ENCODE measurements at places on chromosomes 13 and 19.

GRCh38 chr13:38166116-38166515, 183.5 kb upstream of the UFM1 start:
- DNase-seq, result no peak

- DNase-seq, result no peak
Measured at GRCh38 chr13:99383511-99383921, 76.3 kb upstream of the GPR183 start.

GRCh38 chr13:111165241-111166010, 50.3 kb downstream of the ARHGEF7 start:
- DNase-seq, result no peak

- no peak for DNase-seq
Measured at GRCh38 chr19:42473686-42474085, 30.9 kb upstream of the CXCL17 start.

DNA sequence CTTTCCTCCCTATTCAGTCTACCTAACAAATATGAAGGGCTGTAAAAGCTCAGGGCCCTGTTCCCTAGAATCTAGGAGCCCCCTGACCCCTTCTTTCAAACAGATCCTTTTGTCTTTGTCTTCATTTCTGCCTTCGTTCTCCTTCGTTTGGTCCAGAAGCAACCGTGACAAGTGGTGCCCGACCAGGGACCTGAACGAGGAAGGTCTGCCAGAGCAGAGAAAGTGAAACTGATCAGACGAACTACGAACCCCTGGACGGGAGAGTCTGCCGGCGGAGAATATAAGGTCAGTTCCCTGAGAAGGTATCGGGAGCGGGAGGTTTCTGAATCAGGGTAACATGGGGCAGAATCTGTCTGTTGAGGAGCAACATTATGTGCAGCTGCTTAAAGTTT, 751 bp downstream of the ERVK3-1 start:
- no peak for DNase-seq

DNA sequence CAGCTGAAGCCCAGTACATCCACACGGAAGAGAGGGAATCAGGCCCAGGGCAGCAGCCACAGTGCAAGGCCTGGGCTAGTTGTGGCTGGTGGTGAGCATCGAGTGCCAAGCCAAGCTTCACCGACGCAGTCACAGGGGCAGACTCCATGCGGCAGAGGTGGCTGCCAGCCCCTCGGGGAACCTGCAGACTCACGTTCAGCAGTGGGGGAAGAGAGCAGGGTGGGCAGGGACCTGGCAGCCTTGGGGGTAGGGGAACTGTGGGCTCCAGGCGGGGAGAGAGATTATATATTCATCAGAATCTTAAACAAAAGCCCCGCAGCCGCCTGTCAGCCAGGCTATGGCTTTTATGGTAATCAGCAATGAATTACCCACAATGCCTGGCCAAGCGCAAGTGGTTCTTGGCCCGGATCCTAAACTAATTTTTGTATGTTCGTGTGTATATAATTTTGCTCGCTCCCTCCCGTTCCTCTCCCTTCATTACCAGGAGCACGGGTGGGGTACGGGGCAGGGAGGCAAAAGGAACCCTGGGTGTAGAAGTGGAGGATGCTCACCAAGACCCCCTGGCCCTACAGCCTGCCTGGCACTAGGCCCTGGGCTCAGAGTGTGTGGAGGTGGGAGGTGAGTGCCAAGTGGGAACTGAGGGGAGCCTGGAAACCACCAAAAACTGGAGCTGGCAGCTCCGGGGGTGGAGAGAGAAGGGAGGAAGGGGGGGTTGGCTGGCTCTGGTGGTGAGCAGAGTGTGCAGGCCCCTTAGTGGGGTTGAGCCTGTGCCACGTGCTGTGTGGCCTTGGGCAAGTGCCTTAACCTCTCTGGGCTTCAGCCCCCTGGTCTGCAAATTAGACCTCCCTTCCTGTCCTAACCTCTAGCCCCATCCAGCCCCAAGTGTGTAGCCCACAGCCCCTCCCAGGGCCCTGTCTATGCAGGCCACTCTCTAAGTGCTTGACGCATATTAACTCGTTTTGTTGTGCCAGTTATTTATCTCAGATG, 31.9 kb downstream of the PTPRS start:
- DNase-seq, result no peak

DNA sequence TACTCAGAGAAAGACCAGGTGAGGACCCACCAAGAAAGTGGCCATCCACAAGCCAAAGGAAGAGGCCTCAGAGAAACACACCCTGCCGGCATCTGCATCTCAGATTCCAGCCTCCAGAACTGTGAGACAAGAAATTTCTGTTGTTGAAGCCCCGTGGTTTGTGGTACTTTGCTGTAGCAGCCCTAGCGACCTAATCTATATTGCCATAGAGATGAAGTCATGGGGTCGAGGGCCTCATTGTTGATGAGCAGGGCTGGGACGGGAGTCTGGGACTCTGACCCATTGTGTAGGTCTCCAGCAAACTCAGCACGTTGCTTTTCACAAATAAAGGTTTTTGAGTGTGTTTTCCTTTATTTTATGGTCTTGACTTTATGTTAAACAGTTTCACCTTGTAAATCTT, 174.9 kb downstream of the TNFSF13B start:
- no peak for DNase-seq

GRCh38 chr19:52343548-52343947, 7.5 kb downstream of the ZNF610 start:
- no peak for DNase-seq

DNA sequence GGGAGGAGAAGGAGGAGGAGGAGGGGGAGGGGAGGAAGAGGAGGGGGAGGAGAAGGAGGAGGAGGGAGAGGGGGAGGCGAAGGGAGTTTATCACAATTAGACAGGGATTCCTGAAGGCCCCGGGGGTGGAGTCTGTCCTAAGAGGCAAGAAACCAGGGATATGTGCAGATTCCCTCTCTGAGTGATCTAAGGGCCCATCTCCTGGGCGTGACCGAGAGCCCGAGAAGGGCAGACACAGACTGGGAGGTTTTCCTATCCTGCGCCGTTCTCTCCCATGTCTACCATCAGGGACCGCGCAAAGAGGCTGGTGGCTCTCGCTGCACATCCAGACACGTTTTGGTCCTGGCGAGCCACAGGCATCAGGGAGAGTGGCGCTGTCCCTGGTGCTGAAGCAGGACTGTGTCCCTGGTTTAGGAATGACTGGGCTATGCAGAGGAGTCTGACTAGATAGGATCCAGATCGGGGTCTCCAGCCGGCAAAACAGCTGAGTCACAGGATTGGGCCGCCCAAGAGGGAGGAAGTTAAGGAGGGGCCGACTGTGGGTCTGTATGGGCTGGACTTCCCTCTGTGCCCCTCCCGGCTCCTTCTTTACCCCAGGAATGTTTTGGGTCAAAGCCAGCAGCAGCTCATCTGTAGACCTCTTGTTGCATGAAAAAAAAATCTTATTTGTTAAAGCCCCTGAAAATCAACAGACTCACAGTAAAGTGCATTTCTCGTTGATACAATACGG, 17.9 kb upstream of the ZNF175 start:
- no peak for DNase-seq

- DNase-seq, result no peak
Measured at GRCh38 chr13:31538067-31539042, 201.0 kb upstream of the RXFP2 start.

DNA sequence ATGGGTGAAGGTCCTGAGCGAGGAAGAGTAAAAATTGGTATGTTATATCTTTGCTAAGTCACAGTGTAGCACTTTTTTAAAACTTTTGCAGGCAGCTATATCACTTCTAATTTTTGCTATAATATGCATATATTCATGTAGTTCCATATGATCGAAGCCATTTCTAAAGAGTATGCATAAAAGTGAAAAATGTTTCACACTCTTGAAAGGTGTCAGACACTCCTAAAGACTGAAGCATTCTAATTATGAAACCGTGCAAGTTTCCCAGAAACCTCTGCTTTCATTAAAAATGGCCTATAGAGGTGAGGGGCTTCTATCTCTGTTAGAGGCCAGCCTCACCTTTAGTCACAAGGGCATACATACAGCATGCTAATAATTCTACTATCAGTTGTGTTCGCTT, 128.9 kb downstream of the CDK8 start:
- no peak for DNase-seq

GRCh38 chr19:49872245-49873128, 4.7 kb downstream of the AKT1S1 start:
- DNase-seq, result no peak

GRCh38 chr19:3983936-3984583, 1.2 kb downstream of the EEF2 start:
- no peak for DNase-seq

DNA sequence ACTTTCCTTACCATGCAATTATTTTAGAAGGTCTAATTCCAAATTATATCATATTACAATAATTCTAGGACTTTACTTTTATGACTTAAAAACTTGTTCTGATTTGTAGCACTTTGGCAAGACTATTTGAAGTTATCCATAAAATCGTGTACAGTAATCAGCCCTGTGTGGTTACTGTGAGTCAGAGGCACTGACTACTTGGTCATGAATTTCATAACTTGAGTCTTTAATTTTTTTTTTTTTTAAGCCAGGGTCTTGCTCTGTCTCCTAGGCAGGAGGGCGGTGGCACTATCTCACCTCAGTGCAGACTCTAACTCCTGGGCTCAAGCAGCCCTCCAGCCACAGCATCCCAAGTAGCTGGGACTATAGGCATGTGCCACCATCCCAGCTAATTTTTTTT, 1319.2 kb upstream of the SLC10A2 start:
- no peak for DNase-seq

GRCh38 chr13:91417660-91418325, 19.4 kb downstream of the GPC5 start:
- DNase-seq, result no peak

DNA sequence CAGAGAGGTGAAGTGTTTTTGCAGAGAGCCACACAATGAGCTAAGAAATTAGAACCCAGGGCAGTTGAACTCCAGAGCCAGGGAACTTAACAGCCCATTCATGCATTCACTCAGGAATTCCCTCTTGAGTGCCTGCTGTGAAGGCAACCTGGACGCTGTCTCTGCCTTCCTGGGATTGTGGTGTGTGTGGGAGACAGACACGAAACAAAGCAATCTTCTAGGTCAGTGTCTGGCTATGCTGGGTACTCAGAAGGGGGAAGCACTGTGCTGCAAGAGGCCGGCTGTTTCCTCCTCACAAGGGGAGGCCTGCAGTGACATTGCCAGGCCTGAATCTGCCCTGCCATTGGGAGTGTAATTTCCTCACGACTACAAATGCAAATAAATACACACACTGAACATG, 9.7 kb downstream of the BCKDHA start:
- no peak for DNase-seq

DNA sequence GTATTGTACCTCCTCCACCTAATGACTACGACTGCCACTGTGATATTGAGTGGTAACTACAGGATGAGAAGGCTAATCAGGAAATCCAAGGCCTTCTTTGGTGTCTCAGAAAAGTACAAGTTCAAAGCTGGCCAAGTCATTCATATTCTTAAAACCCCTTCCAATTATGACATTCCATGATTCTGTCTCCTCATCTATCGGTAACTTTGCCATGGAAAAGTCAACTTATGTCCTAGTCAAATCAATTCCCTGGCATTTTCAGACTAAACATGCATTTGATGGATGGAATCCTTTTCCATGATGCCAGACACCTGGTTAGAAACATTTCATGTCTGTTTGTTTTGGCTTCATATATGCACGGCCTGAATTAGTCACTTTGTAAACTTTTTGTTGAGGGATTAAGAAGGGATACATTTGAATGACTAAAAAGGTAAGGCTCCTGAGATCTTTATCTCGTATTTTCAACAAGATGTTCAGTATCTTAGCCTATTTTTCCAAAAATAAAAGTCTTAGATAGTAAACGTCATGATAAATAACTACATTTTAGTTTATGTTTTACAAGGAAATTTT, 186.5 kb downstream of the NHLRC3 start:
- DNase-seq, result no peak

DNA sequence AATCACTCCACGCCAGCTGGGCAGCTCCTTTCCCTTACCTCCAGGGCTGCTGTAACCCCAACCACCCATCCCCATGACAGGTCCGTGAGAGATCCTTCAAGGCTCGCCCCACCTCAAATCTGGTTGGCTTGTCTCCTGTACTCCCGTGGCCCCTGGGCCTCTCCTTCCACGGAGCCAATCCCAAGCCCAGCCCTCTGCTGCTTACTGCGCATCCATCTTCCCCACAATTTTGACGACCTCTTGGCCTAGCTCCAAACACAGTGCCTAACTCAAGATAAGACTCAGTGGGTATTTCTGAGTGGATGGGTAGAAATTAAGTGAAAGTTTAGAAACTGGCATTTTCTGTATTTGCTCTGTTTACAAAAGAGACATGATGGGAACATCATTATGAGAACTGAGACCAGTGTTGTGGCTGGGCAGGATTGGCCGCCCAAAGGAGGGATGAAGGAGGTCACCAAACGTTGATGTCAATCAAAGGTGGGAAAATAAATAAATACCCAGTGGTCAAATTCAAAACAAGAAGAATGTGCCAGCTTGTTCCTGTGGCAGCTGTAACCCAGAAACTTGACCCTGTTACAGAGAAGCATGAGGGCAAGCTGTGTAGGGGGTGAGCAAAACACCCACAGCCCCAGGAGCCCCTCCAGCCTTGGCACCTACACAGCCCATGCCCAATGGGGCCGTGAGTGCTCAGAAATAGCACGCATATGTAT, 162.2 kb downstream of the ABCC4 start:
- DNase-seq, result no peak

- no peak for DNase-seq
Measured at GRCh38 chr13:40109351-40109844, 453.9 kb downstream of the COG6 start.

DNA sequence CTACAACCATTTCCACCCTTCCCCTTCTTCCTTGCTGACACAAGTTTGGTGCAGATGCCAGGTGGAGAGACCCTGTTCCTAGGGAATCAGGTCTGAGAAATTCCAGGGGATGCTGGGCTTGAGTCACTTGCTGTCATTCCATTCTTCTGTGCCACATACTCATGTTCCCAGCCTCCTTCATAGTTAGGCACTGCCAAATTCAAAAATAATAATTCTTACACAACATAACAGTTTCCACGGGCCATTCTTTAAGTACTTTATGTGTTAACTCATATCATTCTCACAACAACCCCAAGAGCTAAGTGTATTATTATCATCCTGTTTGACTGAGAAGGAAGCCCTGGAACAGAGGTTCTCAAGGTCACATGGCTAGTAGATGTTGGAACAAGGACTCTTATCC, 27.1 kb upstream of the POMP start:
- no peak for DNase-seq

DNA sequence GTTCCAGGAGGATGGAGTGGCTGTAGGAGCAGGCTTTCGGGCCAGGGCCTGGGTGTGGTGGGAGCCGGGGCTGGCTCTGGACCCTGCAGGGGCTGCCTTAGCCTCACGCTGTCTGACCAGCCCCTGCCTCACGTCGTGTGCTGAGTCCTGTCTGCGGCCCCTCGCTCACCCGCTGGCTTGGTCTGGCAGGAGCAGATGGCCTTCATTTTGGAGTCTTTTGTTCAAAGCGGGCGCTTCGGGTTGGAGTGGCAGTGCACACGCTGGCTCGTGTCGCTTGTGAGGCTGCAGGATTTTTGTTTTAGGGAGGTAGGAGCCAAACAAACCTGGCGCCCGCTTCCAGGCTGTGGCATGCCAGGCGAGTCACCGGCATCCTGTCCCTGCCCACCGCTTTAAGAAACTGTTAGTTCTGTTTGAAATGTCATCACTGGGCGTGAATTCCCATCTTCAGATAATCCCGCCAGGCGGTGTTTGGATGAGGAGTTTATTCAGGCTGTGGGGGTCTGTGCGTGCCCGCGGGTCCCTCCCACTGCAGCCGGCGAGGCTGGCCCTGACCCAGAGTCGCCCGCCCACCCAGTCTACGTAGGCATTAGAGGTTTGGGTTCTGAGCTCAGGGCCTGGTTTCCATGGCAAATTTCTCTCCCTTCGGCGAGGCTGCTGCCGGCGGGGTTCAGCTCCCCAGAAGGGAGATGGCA, 89.8 kb downstream of the KDM4B start:
- no peak for DNase-seq

Measured in stimulated activated CD4-positive, alpha-beta T cell treated with anti-CD3 and anti-CD28 coated beads, Interleukin-15, amount 100 ng/mL, for 48 hours (primary cell).